ENCODE measurements at places on chromosomes 3 and 15.

DNA sequence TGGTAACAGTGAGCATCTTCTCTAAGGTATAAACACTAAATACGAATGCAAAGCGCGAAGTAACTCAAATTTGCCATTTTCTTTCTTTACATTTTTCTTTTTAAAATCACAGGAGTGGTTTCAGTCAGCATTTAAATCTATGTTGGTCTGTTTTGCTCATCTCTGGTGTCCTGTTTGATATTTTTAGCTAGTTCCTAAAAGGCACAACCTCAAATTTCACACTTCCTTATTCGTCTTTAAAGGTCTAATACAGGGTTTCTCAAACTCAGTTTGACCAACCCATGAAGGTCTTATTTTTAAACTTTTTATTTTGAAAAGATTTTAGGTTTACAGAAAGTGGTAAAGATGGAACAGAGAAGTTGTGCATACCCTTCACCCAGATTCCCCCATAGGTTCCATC lies 201.1 kb downstream of the MAGI1 start:
- no peak for DNase-seq
- H3K27me3 ChIP-seq: no peaks in the 10 kb centered on the region
- peaks cover 15% of the 10 kb centered on the region for H3K4me1 ChIP-seq
- H3K36me3 ChIP-seq: no peaks in the 10 kb centered on the region
- H3K27ac ChIP-seq: no peak overlapping the region

- no peaks in the 10 kb centered on the region for H3K27me3 ChIP-seq
- no peak overlapping the region for H3K27ac ChIP-seq
- H3K36me3 ChIP-seq: no peaks in the 10 kb centered on the region
- H3K4me3 ChIP-seq: no peak overlapping the region
Measured at GRCh38 chr15:79812541-79812940, 84.3 kb downstream of the MTHFS start.

DNA sequence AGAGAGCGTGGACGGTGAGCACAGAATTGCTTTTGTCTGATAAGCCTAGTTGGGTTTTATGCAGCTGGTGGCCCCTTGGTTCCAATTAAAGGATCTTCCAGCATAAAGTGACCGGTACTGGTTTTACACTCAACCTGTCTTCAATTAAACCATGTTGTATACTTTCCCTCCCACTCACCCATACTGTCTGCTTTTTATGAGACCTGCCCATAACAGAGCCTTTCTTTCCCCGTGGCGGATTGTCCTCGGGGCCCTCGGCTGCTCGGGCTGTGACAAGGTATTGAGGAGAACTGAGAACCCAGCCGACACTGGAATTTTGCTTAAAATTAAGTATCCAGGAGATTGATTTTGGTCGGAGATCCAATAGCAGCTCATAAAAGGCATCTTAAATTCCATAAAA lies 98.4 kb downstream of the TMEM266 start:
- peaks cover 4% of the 10 kb centered on the region for H3K4me1 ChIP-seq
- no peak for DNase-seq
- H3K36me3 ChIP-seq: no peaks in the 10 kb centered on the region
- no peaks in the 10 kb centered on the region for H3K27me3 ChIP-seq

GRCh38 chr3:180749796-180750195 lies 70.5 kb upstream of the CCDC39 start:
- H3K4me1 ChIP-seq: no peaks in the 10 kb centered on the region
- no peaks in the 10 kb centered on the region for H3K27me3 ChIP-seq
- no peak overlapping the region for H3K27ac ChIP-seq
- H3K36me3 ChIP-seq: no peaks in the 10 kb centered on the region
- H3K4me3 ChIP-seq: no peak overlapping the region

DNA sequence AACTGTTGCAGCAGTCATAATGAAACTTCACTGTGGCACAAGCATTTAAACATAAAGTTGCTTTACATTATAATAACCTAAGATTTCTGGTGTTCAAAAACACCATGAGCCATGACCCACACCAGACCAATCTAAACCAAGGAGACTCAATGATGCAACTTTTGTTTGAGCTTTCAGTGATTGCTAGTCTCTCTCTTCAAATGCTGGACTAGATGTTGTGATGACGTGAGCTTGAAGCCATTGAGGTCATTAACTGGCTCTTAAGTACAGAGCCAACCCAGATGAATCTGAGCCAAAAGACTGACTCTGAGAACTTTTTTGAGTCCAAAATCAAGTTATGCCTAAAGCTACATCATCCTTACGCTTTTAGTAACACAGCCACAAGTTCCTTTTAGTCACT lies 36.5 kb downstream of the ATR start:
- no peaks in the 10 kb centered on the region for H3K36me3 ChIP-seq
- no peak overlapping the region for H3K4me3 ChIP-seq
- no peaks in the 10 kb centered on the region for H3K4me1 ChIP-seq

DNA sequence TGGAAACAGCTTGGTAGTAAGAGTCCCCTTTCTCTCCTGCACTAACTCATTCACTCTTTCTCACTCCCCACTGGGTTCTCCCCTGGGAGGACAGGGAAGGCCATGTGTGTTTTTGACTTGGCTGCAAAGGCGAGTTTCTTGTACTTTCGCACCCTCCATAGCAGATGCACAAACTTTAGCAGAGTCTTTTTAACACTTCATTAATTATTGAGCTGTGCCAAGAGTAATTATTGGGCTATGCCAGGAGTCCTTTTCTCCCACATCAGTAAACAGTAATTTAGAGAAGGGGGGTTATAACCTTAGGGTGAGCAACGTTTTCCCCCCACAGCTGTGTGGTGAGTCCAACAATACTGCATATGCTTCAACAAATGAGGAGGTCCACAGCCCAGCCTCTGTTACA lies 224.4 kb upstream of the ATP11B start:
- no peak overlapping the region for H3K4me3 ChIP-seq
- DNase-seq: no peak
- no peaks in the 10 kb centered on the region for H3K36me3 ChIP-seq
- no peaks in the 10 kb centered on the region for H3K4me1 ChIP-seq
- H3K27ac ChIP-seq: no peak overlapping the region

DNA sequence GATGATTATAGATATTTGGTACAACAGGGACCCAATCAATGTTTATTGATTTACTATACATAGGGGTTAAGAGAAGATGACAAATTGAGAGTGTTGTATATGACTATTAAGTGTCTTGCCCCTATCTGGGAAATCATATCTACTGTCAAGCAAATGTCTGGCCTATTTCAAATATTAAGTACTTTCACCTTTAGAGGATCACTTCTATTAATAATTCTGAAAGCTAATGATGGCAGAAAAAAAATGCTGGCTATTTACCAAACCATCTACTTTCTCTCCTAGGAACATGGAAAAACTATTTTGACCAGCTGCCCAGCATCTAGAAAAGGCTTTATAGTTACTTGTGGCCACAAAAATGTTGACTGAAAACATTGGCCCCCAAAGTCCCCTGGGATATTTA lies 632.3 kb upstream of the ZNF385D start:
- no peaks in the 10 kb centered on the region for H3K36me3 ChIP-seq
- no peak overlapping the region for H3K4me3 ChIP-seq
- H3K4me1 ChIP-seq: no peaks in the 10 kb centered on the region
- no peak for DNase-seq
- no peak overlapping the region for H3K27ac ChIP-seq

DNA sequence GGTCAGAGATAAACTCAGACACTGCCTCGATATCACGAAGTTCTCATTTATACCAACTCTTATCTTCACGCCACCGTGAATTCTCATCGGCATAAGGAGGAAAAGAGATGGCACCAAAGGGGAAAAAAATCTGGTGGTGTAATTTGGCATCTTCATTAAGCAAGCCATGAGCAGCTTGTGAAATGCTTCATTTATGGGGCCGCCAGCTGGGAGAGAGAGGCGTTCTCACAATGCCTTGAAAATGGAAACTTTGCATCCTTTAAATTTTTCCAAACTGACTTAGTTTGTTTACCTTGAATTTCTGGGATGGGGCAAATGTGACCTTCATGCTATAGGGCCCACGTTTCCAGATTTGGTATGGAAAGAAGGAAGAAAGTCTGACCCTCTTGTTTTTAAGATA lies 242.5 kb upstream of the ST8SIA2 start:
- DNase-seq: no peak
- no peaks in the 10 kb centered on the region for H3K27me3 ChIP-seq
- H3K4me3 ChIP-seq: no peak overlapping the region
- no peak overlapping the region for H3K27ac ChIP-seq

DNA sequence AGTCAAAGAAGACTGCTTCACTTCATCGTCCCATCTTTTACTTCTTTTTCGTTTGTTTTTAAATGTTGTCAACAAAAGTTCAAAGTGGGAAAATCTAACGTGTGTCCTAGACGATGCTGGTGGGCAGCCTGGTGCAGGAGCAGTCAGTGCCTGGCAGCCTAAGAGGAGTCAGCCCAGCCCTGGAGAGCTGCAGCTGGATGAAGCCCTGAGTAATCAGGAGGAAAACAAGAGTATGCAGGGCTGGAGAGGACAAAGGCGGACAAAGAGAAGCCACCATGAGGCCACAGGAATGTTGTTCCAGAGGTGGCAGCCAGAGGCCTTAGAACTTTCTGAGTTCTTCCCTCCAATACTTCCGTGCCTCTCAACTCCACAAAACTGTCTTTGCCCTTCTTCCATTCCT lies 5.7 kb downstream of the ADAMTS17 start:
- no peaks in the 10 kb centered on the region for H3K27me3 ChIP-seq
- H3K4me1 ChIP-seq: peaks cover 6% of the 10 kb centered on the region
- H3K4me3 ChIP-seq: no peak overlapping the region
- no peaks in the 10 kb centered on the region for H3K36me3 ChIP-seq
- no peak overlapping the region for H3K27ac ChIP-seq
- DNase-seq: no peak

- H3K36me3 ChIP-seq: no peaks in the 10 kb centered on the region
- no peaks in the 10 kb centered on the region for H3K27me3 ChIP-seq
- DNase-seq: no peak
- no peak overlapping the region for H3K27ac ChIP-seq
- no peaks in the 10 kb centered on the region for H3K4me1 ChIP-seq
Measured at GRCh38 chr15:25869701-25870100, 6.6 kb upstream of the ATP10A start.

- DNase-seq: no peak
- H3K27me3 ChIP-seq: no peaks in the 10 kb centered on the region
- H3K4me3 ChIP-seq: no peak overlapping the region
- H3K27ac ChIP-seq: no peak overlapping the region
- H3K4me1 ChIP-seq: no peaks in the 10 kb centered on the region
Measured at GRCh38 chr15:33693166-33693800, 275.0 kb upstream of the CHRM5 start.

Data from esophagus squamous epithelium (tissue), 5 donors.